ENCODE measurements at places on chromosomes 2 and 18.

- no peak for DNase-seq
These were observed 74.5 kb downstream of the SPRED2 start for GRCh38 chr2:65357959-65358294.

GRCh38 chr2:20524412-20525040 is 77.7 kb downstream of the RHOB start:
- DNase-seq, result no peak

- no peak for DNase-seq
These were observed 14.6 kb downstream of the STRADB start for GRCh38 chr2:201466050-201466675.

DNA sequence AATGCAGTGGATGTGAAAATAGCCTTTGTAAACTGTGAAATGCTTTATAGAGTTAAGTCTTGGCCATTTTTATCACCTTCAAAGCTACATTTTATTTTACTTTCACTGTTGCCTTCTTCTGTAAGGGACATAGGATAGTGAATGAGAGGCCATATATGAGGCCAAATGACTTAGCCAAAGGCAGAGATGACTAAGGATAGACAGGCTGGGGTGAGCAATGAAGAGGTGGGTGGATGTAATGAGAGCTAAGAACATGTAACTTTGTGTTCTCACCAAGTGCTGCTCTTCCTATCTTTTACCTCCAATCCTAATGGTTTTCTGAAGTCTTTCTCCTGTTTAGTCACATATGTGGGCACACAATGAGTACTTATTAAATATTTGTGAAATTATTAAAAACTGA is 101.9 kb downstream of the MBD5 start:
- no peak for DNase-seq

DNA sequence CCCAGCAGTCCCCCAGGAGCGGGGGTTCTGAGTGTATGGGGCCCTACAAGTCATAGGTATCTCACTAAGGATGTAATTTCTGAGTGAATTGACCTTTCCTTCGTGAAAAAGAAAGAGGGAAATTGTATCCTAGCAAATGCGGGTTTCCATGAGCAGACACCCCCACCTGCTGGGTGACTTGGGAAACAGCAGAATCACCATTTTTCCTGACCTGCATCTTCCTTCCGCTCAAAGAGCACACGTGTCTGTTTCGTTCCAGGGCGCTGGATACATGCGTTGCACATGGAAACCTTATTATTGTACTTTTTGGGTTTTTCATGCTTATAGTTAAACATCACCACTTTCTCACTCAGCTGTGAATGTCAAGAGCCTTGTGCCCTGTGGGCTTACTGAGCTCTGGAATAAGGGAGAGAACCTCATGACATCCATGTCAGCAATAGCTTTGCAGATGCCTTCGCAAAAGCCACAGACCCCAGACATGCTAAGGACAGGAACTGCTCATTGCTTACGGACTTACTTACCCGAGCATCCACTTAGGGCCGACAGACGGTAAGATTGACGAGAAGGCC is 132.8 kb downstream of the TPO start:
- peak; percentile 42 for DNase-seq

DNA sequence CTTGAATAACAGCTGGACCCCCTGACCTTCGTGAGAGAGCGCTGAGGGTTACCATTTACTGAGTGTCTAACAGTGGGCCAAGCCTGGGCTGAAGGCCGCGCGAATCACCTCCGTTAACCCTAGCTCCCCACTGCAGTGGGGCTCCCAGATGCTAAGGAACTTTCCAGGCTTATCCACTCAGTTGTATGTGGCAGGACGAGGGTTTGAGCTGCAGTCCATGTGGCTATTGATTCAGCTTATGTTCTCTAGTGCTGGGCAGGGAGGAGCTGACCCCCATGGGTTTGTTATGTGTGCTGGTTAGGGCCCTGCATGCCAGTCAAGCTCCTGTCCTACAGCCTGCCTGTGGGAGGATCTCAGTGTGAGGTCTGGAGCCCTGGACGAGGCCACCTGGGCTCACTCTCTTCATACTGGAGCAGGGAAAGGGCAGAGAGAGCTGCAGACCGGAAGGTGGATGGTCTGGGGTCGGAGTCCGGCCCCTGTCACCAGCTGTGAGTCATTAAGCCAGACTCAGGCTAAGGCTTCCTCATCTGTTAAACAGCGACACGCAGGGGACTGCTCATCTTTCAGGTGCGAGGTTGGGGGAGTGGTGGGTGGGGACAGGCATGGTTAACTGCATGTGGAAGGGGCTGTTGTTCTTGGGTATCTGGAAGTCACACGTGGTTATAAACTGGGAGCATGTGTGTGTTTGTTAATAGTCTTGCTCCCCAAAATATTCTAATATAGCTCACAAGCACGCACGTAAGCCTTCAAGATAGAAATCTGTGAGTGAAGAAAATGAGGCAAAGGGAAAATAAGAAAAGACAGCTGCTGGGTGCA is 6.6 kb downstream of the PSD4 start:
- no peak for DNase-seq

GRCh38 chr18:78794071-78794430 is 185.6 kb upstream of the SALL3 start:
- DNase-seq, result no peak

DNA sequence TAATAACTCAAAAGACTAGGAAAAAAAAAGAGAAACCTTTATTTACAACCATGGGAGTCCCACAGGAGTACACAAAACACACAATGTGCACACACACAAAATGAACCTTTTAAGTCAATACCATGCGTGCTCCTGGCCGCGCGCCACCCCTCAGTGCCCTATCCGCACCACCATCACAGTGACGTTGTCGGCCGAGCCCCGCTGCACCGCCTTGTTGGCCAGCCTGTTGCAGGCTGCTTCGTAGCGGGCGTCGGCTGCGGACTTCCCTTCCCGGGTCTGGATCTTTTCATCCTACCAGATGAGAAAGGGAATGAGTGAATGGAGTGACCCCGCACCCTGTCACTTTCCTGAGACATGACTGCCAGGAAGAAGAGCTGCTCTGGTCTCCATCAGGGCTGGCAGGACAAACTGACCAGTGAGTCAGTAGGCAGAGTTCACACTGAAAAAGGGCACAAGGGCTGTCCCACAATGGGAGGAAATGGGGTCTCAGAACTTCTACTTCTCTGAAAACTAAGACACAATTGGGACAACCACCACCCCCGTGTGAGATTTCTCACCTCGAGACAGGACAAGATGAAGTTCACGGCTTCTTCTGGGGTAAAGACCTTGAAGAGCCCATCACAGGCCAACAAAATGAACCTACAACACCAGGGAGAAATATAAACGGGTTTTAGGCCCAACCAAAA is 11.8 kb downstream of the ERFE start:
- DNase-seq, result no peak

DNA sequence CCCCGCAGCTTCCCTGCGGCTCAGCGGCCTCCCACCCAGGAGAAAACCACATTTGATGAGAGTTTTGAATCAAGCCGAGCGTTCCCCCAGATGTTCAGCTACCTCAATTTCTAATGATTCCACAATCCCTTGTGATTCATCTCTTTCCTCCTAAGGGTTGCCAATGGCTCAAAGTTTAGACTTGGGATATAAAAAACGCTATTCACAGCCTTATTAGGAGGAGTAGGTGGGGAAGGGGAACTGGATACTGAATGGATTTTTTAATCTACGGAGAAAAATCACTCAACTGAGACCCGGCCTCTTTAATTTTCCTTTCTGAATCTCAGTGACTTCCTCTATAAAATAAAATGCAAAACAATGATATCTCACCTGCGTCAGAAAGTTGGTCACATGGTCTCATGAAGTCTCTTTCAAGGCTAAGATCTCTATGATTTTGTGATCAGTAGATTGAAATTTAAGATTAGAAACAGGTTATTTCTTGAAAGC is 192.6 kb upstream of the TCF4 start:
- DNase-seq, result no peak

GRCh38 chr2:219446101-219446504 is 11.5 kb downstream of the SPEG start:
- peak; percentile 2 for DNase-seq

DNA sequence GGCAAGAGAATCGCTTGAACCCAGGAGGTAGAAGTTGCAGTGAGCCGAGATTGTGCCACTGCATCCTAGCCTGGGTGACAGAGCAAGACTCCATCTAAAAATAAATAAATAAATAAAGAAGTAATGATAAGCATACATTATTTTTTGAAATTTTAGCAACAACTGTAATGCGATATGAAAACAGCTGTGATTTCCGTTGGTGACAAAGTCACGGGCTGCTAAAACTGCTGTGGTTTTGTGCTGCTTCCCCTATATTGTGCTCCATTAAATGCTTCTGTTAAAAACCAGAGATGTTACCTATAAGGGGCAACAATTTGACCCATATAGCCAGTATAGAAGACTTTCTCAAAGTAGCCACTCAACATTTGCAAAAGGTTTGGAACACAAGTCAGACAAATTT is 8.3 kb downstream of the TRIM54 start:
- DNase-seq, result no peak

DNA sequence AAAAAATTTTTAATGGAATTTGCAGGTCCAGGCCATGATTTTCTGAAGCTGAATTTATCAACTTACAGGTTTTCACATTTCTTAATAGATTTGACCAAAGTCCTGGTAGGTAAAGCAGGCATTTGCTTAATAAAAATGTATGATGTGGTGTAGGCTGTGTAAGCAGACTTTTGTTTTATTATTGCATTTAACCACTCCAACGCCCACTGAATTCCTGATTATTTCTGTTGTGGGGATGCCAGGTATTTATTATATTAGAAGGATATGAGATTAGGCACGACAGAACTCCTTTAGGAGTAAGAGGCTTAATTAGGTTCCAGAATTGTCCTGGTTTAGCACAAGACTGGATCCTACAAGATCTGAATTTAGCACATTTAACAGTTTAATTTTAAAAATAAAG is 111.1 kb downstream of the ADCYAP1 start:
- no peak for DNase-seq

DNA sequence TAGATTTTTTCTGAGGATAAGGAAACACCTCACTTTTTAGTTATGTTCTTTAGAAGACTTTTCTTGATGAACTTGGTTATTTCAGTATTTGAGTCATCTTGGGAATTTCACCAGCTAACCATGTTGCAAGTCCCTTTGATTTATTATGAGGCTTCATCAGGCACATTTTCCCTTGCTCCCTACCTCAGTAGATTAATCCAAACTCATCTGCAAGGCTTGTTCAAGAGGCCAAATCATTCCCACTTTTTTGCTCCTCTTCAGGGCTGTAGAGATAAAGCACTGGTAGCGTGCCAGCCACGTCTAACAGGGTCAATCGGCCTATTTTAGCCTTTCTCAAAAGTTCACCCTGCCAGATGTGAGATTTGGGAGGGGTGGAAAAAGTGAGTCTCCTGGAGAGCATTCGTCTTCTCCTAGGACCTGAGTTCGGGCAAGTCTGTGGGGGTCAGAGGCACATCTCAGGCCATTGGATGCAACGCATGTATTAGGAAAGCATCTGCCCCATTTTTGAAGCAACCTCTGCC is 120.3 kb downstream of the RDH14 start:
- DNase-seq, result no peak

- no peak for DNase-seq
These were observed 112.7 kb upstream of the RMDN2 start for GRCh38 chr2:37812414-37812813.

DNA sequence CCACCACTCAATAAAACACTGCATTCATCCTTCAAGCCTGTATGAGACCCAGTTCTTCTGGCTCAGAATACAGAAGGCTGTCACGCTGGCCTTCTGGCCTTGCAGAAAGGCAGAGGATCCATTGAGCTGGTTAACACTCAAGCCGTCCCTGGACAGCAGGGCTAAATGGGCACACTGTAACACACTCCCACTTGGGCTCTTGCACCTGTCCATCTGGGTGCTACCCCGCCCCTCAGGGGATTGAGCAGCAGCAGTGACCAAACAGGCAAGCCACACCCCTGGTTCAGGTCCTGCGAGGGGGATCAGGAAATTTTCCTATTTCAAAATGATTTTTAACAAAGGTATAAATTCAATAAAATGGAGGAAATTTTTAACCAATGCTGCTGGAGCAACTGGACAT is 936.0 kb downstream of the CNTNAP5 start:
- no peak for DNase-seq

DNA sequence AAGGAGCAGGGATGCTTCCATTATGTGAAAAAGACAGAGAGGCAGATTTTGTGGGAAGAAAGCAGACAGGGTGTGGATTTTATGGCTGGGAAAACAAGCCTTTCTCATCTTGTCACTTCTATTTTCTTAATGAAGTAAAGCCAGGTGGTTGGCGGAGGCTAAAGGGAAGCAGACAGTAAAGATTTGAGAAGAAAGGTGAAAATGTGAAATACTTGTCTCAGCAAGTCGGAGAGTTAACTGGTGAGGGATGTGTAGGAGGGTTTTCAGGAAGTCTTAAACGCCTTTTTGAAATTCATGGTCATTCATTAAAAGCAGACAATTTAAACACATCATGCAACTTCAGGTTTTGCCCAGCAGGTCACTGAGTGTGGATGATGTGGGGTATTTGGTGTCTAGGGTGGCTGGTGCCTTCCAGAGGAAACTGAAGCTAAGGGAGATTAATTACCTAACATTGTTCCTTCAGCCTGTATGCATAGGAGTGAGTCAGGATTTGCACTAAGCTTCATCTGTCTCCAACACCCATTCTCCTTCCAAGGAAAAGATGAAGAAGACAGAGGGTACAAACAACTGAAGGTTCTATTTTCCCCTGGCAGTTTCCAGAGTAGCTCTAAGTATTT is 20.7 kb downstream of the SLC14A2 start:
- no peak for DNase-seq

GRCh38 chr2:164146441-164146840 is 410.6 kb upstream of the FIGN start:
- no peak for DNase-seq

DNA sequence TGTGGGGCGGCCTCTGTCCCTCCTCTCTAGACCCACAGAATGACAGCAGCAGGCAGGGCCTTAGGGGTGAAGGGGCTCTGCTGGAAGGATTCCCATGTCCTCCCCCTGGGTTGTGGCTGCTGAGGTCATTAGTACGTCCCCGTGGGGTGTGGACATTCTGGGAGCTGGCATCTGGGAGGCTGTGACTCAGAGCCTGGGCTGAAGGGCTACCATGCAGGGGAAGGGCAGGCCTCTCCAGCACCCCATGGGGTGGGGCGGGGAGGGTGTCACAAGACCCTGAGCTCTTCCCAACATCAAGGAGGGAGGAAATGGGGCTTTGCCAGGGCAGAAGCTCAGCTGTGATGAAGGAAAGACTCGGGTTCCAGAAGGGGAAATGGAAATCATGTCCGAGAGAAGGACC is 105.8 kb upstream of the SMAD2 start:
- DNase-seq, result no peak

DNA sequence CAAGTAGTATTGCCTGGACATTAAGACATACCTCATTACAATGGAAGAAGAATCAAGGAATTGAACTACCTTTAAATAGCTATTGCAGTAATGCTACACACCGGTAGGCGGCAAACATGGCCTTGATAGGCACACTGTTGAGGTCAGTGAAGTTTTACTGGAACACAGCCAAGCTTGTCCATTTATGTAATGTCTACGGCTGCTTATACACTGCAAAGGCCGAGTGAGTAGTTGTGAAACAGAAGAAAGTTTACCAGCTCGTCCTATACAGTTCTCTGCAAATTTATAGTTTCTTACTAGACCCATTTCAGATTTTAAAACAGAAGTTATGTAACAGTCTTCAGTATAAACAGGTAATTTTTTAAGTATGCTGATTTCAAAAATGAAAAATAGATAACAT is 38.8 kb downstream of the PPP4R1 start:
- DNase-seq, result peak; percentile 82
